ENCODE measurements at places on chromosomes 11 and 22. TPM values are rescaled to one million over a fixed set of nuclear protein-coding genes. Genes with fewer than 3 reads are reported as not detected.

DNA sequence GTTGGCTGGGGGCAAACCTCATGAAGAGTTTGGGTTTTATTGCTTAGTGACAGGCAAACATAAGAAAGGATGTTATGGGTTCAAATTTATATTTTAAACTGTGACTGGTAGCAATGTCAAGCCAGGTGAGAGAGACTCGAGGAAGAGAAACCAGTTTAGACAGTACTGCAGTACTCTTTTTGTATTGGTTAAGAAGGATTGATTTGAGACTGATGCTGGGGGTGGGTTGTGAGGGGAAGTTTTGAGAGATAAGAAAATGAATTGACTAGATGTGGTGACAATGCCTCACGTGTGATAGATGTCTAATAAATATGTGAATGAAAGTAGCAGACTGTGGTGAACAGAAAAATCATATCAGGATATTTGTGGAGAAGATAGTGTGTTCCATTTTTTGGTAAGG is 142.4 kb downstream of the DDX10 start:
- H3K36me3 ChIP-seq = no peaks in the 10 kb centered on the region
- no peaks in the 10 kb centered on the region for H3K4me1 ChIP-seq
- H3K27ac ChIP-seq = no peak overlapping the region
- DNase-seq = no peak

DNA sequence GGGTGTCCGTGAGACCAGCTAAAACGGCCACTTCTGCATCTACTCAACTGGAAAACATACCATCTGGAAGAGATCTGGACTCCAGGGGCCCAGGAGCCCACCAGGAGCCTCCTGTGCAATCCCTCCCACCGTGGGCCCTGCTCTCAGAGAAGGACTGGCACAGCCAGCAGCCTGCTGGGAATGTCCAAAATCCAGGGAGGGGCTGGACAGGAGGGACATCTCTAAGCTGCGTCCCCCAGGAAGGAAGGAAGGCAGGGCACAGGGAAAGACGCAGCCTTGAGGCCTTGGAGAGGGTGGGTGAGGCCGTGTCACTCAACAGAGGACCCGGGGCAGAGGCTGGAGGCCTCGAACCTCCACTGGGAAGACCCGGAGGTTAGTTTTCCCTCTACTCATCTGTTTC is 78.0 kb downstream of the PHF21B start:
- no peaks in the 10 kb centered on the region for H3K27me3 ChIP-seq
- no peak overlapping the region for H3K4me3 ChIP-seq

GRCh38 chr22:37563153-37564081 is 3.1 kb downstream of the CDC42EP1 start:
- H3K4me3 ChIP-seq = peak overlapping the region; percentile 9
- DNase-seq = no peak
- peaks cover 17% of the 10 kb centered on the region for H3K27me3 ChIP-seq
- H3K27ac ChIP-seq = peak overlapping the region; percentile 86

GRCh38 chr11:2453436-2453835 is 8.6 kb downstream of the KCNQ1 start:
- H3K4me3 ChIP-seq = no peak overlapping the region
- H3K4me1 ChIP-seq = peaks cover 6% of the 10 kb centered on the region
- no peaks in the 10 kb centered on the region for H3K36me3 ChIP-seq

DNA sequence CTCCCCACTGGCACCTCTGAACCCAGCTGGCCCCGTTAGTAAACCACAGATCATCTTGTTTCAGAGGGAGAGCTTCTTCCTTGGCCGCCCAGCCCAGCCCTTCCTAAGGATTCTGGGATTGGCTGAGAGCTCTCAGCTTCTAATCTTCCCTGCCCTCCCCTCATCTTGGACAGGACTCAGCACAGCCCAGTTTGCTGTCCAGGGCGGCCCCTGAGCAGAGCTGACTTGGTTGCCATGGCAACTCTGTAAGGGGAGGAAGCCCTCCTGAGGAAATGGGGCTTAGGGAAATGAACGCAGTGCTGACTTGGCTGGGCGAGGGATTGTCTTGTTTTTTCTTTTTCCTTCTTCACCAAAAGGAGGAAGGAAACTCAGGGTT is 4.6 kb downstream of the APOL4 start:
- peak; percentile 61 for DNase-seq
- H3K36me3 ChIP-seq = no peaks in the 10 kb centered on the region
- H3K27me3 ChIP-seq = no peaks in the 10 kb centered on the region
- no peak overlapping the region for H3K4me3 ChIP-seq
- peaks cover 30% of the 10 kb centered on the region for H3K4me1 ChIP-seq

- DNase-seq = no peak
- no peak overlapping the region for H3K27ac ChIP-seq
- H3K4me3 ChIP-seq = no peak overlapping the region
- no peaks in the 10 kb centered on the region for H3K4me1 ChIP-seq
- no peaks in the 10 kb centered on the region for H3K27me3 ChIP-seq
These were observed 22.7 kb downstream of the OOSP3 start for GRCh38 chr11:59901306-59901705.

DNA sequence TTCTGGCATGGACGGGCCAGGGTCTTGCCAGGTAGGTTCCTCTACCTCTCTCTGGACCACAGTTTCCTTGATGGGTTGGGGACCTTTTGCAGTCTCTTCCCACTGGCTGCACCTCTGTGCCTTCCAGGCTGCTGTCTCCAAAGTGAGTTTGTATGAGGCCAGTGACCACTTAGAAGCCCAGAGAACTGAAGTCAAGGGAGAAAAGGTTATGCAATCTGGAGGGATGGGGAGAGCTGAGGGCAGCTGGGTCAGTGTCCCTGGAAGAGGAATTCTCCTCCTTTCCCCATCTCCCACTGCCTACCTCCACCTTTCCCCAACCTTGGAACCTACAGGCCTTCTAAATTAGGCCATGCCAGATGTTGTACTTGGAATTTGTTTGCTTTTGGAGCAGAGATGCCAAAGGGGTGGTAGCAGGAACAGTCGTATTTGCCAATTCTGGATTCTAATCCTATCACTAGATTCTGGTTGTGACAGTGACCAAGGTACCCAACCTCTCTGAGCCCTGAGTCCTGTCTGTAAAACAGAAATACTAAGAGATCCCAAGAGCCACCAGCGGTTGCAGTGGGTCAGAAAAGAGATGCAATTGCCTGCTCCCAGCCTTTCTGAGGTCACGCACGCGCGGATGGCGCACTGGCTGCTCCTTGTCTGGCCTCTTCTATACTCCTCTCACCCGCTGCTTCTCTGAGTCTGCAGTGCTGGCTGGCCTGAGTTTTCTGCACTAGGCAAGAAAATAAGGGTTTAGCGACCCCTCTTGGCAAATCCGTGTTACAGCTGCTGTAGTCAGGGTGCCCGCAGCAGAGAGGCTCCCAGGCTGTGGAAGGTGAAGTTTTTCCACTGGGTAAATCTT is 10.7 kb upstream of the ACCSL start:
- peaks cover 29% of the 10 kb centered on the region for H3K4me1 ChIP-seq
- no peak overlapping the region for H3K4me3 ChIP-seq
- peak; percentile 95 for DNase-seq

- no peak overlapping the region for H3K4me3 ChIP-seq
- no peaks in the 10 kb centered on the region for H3K36me3 ChIP-seq
- no peaks in the 10 kb centered on the region for H3K4me1 ChIP-seq
- no peak overlapping the region for H3K27ac ChIP-seq
- no peaks in the 10 kb centered on the region for H3K27me3 ChIP-seq
These were observed 852.6 kb upstream of the RAG2 start for GRCh38 chr11:37450613-37451012.

- peaks cover 19% of the 10 kb centered on the region for H3K36me3 ChIP-seq
- no peaks in the 10 kb centered on the region for H3K27me3 ChIP-seq
- H3K4me1 ChIP-seq = peaks cover 14% of the 10 kb centered on the region
These were observed 46.4 kb downstream of the MCM5 start for GRCh38 chr22:35446365-35446764.

GRCh38 chr11:118924591-118925585 is 838 bp downstream of the BCL9L start:
- peak overlapping the region; percentile 95 for H3K4me3 ChIP-seq
- peak overlapping the region; percentile 83 for H3K27ac ChIP-seq

DNA sequence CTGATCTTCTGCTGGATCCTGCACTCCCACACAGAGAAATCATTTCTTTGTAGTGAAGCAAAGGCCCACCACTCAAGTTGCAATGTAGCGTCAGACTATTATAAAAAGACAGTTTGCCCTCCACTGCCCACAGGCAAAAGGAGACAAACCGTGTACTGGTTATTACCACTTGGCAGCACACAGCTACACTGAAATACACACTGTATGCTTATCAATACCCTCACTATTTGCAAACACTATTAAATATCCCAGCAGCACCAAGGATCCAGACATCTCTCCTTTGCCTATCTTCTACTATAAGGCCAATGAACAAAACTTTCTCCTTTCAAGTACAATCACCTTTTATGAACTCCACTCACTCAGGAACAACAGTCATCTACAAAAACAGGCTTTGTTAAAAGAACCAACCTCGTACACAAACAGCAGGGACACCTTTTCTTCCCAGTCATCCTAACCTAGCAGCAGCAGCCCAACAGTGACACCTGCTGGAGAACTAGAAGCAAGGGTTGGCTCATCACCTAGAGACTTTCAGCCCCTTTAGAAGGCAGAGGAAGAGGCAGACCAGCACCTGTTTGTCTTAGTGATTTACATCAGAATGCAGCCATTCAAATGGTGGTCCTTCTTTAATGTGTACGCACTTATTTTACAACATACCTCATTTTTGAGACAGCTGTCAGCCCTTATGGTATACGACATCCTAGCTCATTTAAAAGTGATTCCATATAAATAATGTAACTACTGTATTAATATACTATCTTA is 56.1 kb downstream of the AMBRA1 start:
- H3K4me1 ChIP-seq = no peaks in the 10 kb centered on the region
- H3K4me3 ChIP-seq = no peak overlapping the region
- H3K36me3 ChIP-seq = peaks cover 15% of the 10 kb centered on the region
- DNase-seq = peak; percentile 97
- no peaks in the 10 kb centered on the region for H3K27me3 ChIP-seq

Gene TAF10
- 88.8 TPM for total RNA-seq

Gene KDM4D
- total RNA-seq = 2.3 TPM

Gene FGF19
- total RNA-seq = not detected

Gene RIC3
- 56.1 TPM for total RNA-seq

Gene LDHAL6A
- total RNA-seq = 0.20 TPM

Gene DAGLA
- 3.9 TPM for total RNA-seq

Gene ADSL
- total RNA-seq = 69.9 TPM

Gene PGGHG
- total RNA-seq = 3.9 TPM

Gene CBY1
- total RNA-seq = 37.5 TPM

Gene SELENOH
- 136 TPM for total RNA-seq
